Aorta (tissue), 5 donors: ENCODE measurements at places on chromosomes 3 and 15. TPM values are rescaled to one million over a fixed set of nuclear protein-coding genes. Genes with fewer than 3 reads are reported as not detected.

DNA sequence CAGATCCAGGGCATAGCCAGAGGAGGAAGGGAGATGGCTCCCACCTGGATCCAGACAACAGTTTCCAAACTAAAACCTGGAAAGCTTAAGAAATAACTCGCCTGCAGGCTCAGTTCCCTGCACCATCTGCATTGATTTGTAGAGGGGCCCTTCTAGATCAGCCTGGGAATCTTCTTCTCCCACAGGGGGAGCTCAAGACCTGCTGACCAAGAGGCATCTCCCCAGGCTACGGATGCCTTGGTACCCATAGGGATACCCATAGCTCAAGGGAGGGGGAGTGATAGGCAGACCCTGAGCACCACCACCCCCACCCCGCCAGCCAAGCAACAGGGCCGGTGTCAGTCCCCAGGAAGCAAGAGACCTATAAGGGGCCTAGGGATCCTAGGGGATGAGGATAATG is 28.0 kb upstream of the DCLK3 start:
- no peak for DNase-seq
- no peaks in the 10 kb centered on the region for H3K27me3 ChIP-seq
- no peaks in the 10 kb centered on the region for H3K36me3 ChIP-seq
- no peak overlapping the region for H3K4me3 ChIP-seq
- no peaks in the 10 kb centered on the region for H3K4me1 ChIP-seq

GRCh38 chr3:68176600-68176999 is 522.2 kb upstream of the SUCLG2 start:
- H3K36me3 ChIP-seq = no peaks in the 10 kb centered on the region
- no peak overlapping the region for H3K27ac ChIP-seq
- no peak overlapping the region for H3K4me3 ChIP-seq
- no peaks in the 10 kb centered on the region for H3K27me3 ChIP-seq
- DNase-seq = no peak

GRCh38 chr3:38834717-38835116 is 18.7 kb upstream of the SCN10A start:
- H3K4me3 ChIP-seq = no peak overlapping the region
- no peaks in the 10 kb centered on the region for H3K36me3 ChIP-seq
- no peak for DNase-seq
- H3K27ac ChIP-seq = no peak overlapping the region
- no peaks in the 10 kb centered on the region for H3K27me3 ChIP-seq

The COPG1 gene
- total RNA-seq = 149 TPM

The CYFIP1 gene
- 160 TPM for total RNA-seq

GRCh38 chr15:96416934-96417759 is 86.6 kb downstream of the NR2F2 start:
- peaks cover 2% of the 10 kb centered on the region for H3K27me3 ChIP-seq
- no peak for DNase-seq
- no peak overlapping the region for H3K27ac ChIP-seq
- H3K4me1 ChIP-seq = no peaks in the 10 kb centered on the region

- H3K36me3 ChIP-seq = peaks cover 2% of the 10 kb centered on the region
- no peak for DNase-seq
- H3K4me3 ChIP-seq = no peak overlapping the region
- H3K4me1 ChIP-seq = no peaks in the 10 kb centered on the region
Measured at GRCh38 chr15:49328941-49329340, 94.1 kb upstream of the FGF7 start.

- H3K27ac ChIP-seq = no peak overlapping the region
- no peaks in the 10 kb centered on the region for H3K4me1 ChIP-seq
- H3K4me3 ChIP-seq = no peak overlapping the region
- DNase-seq = no peak
- H3K27me3 ChIP-seq = no peaks in the 10 kb centered on the region
Measured at GRCh38 chr15:101185336-101185735, 66.5 kb downstream of the CHSY1 start.

The GOLGA8H gene
- total RNA-seq = 6.5 TPM

DNA sequence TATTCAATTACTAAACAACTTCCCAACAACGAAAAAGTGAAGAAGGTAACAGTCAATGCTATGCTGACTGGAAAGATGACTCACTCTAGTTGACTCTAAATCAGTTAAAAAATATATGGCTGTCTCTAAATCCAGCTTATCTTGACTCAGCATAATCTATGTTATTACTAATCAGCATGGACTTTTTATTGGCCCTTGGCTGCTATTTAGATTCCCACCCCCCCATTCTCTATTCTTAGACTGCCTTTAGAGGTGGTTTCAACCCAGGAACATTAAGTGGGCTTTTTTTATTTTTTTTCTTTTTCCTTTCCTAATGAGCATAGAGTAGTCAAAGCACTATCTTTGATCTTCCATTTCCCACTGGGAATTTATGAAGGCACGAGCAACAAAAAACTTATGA is 1.9 kb downstream of the PCOLCE2 start:
- DNase-seq = no peak
- no peaks in the 10 kb centered on the region for H3K4me1 ChIP-seq
- no peaks in the 10 kb centered on the region for H3K36me3 ChIP-seq
- H3K4me3 ChIP-seq = no peak overlapping the region
- no peak overlapping the region for H3K27ac ChIP-seq

The GXYLT2 gene
- total RNA-seq = 20.4 TPM

- H3K4me3 ChIP-seq = peak overlapping the region; percentile 9
- DNase-seq = peak; percentile 65
- H3K27me3 ChIP-seq = no peaks in the 10 kb centered on the region
Measured at GRCh38 chr15:74365598-74366445, 1.6 kb downstream of the CYP11A1 start.

DNA sequence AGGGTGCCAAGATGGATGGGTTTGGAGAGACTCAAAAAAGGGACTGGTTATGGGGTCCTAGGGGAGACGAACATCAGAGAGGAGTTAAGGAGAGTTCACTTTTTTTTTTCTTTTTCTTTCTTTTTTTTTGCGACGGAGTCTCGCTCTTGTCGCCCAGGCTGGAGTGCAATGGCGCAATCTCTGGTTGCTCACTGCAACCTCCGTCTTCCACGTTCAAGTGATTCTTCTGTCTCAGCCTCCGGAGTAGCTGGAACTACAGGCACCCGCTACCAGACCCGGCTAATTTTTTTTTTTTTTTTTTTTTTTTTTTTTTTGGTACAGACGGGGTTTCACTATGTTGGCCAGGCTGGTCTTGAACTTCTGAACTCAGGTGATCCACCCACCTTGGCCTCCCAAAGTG is 1.2 kb downstream of the SPINT1 start:
- no peak overlapping the region for H3K4me3 ChIP-seq
- no peaks in the 10 kb centered on the region for H3K4me1 ChIP-seq
- DNase-seq = no peak
- no peaks in the 10 kb centered on the region for H3K36me3 ChIP-seq

The CPB1 gene
- total RNA-seq = 5.0 TPM

DNA sequence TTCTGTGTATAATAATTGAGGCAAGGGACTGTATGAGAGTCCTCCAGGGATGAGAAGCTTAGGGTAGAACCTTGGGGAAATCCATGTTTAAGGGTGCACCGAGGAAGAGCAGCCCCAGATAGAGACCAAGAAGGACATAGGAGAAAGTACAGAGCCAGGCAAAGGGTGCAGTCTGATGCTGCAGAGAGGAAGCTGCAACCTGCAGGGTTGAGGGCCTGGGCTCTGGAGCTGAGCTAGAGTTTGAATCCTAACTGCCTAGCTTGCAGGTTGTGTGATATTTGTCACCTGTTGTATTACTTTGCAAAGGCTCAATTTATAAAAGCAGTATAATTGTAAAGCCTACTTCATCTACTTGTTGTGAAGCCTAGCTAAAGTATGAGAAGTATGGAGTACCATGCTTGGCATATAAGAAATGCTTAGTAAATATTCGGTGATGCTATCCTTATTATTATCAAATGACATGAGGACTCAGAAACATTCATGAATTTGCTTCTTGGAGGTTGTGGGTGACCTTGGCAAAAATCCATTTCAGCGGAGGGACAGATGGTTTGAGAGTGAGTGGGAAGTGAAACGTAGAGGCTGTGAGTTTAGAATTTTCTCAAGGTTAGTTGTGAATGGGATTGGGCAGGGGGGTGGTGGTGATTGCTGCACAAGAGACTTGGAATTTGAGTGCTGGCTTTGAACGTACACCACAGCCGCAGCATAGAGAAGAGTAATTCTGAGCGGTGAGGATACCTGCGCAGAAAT is 43.8 kb downstream of the PLCL2 start:
- no peaks in the 10 kb centered on the region for H3K36me3 ChIP-seq
- H3K4me1 ChIP-seq = no peaks in the 10 kb centered on the region
- H3K27me3 ChIP-seq = no peaks in the 10 kb centered on the region
- H3K27ac ChIP-seq = no peak overlapping the region
- no peak overlapping the region for H3K4me3 ChIP-seq

GRCh38 chr15:40323953-40324937 is 753 bp downstream of the INAFM2 start:
- H3K36me3 ChIP-seq = no peaks in the 10 kb centered on the region
- no peaks in the 10 kb centered on the region for H3K27me3 ChIP-seq
- peak; percentile 86 for DNase-seq

The TJP1 gene
- total RNA-seq = 120 TPM

DNA sequence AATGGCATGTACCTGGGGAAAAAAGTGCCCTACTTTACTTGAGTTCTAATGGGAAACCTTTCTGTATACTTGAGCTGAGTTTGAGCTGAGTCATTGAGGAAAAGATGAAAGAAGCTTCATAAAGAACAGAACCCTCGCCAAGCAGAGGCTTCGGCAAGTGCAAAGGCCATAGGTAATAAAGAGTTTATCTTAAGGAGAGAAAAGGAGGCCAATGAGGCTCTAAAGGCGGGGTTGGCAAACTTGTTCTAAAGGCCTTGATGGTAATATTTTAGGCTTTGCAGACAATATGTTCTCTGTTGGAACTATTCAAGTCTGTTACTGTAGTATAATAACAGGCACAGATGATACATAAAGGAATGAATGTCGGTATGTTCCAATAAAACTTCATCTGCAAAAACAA is 17.6 kb upstream of the TRAT1 start:
- H3K36me3 ChIP-seq = no peaks in the 10 kb centered on the region
- H3K4me3 ChIP-seq = no peak overlapping the region
- DNase-seq = no peak
- no peaks in the 10 kb centered on the region for H3K27me3 ChIP-seq
- H3K27ac ChIP-seq = no peak overlapping the region

DNA sequence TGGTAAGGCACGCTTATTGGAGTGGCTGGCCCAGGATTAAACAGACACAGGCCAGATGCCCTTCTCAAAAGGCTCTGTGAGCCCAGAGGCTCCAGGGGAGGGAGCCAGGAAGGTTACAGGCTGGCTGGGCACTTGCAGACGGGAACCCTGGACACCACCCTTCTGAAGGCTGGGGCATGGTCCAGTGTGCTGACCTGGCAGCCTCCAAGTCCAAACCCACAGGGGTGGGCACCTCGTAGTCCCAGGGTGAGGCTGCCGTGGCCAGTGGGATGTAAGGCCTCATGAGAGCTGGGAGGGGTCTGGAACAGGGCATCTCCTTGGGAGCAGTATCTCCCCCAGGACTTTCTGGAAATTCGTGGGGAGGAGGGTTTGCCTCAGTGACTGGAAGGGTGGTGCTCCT is 19.6 kb downstream of the EFCC1 start:
- H3K4me1 ChIP-seq = no peaks in the 10 kb centered on the region
- H3K27me3 ChIP-seq = no peaks in the 10 kb centered on the region
- H3K36me3 ChIP-seq = no peaks in the 10 kb centered on the region
- H3K27ac ChIP-seq = no peak overlapping the region
- H3K4me3 ChIP-seq = no peak overlapping the region

DNA sequence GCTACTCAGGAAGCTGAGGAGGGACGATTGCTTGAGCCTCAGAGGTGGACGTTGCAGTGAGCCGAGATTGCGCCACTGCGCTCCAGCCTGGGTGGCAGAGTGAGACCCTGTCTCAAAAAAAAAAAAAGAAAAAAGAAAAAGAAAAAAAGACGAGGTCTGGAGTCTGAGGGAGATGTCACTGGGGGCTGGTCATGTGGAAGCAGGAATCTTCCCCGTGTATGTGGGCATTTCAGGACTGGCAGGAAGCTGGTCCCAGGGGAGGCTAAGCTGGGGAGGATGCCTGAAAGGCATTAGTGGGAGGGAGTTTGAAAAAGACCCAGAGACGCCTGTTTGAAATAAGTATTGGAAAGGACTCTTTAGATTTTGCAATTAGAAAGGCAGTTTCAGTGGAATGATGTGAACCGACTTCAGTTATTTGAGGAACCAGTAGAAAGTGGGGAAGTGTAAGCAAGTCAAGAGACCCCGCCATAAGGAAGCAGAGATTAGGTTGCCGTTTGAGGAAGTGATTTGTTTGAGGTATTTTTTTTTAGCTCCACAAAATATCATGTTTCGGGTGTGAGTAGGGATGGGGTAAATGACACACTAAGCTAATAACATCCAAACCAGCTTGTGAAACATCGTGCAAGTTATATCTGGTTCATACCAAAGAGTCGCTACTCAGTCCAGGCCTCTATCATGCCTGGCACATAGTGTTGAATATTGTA is 55.5 kb downstream of the ST6GAL1 start:
- H3K27ac ChIP-seq = no peak overlapping the region
- H3K4me3 ChIP-seq = no peak overlapping the region
- H3K36me3 ChIP-seq = no peaks in the 10 kb centered on the region

The ERC2 gene
- total RNA-seq = 0.27 TPM

The CHRNA5 gene
- 1.6 TPM for total RNA-seq

The LRRC49 gene
- 15.2 TPM for total RNA-seq

- no peak for DNase-seq
- no peak overlapping the region for H3K27ac ChIP-seq
- H3K36me3 ChIP-seq = no peaks in the 10 kb centered on the region
- no peaks in the 10 kb centered on the region for H3K4me1 ChIP-seq
- no peaks in the 10 kb centered on the region for H3K27me3 ChIP-seq
Measured at GRCh38 chr15:60843482-60843881, 364.5 kb upstream of the ICE2 start.

GRCh38 chr3:192409201-192409837 is 318.0 kb downstream of the FGF12 start:
- no peaks in the 10 kb centered on the region for H3K36me3 ChIP-seq
- no peaks in the 10 kb centered on the region for H3K4me1 ChIP-seq
- no peak overlapping the region for H3K4me3 ChIP-seq
- peak; percentile 48 for DNase-seq
- no peak overlapping the region for H3K27ac ChIP-seq
- peaks cover 2% of the 10 kb centered on the region for H3K27me3 ChIP-seq

GRCh38 chr15:62953496-62954045 is 89.0 kb upstream of the TPM1 start:
- no peaks in the 10 kb centered on the region for H3K36me3 ChIP-seq
- no peak overlapping the region for H3K27ac ChIP-seq
- H3K4me1 ChIP-seq = no peaks in the 10 kb centered on the region
- no peak for DNase-seq
- no peaks in the 10 kb centered on the region for H3K27me3 ChIP-seq

- H3K36me3 ChIP-seq = no peaks in the 10 kb centered on the region
- no peaks in the 10 kb centered on the region for H3K4me1 ChIP-seq
- H3K4me3 ChIP-seq = no peak overlapping the region
- no peak for DNase-seq
- no peak overlapping the region for H3K27ac ChIP-seq
- no peaks in the 10 kb centered on the region for H3K27me3 ChIP-seq
Measured at GRCh38 chr15:68252925-68253534, 23.5 kb upstream of the CLN6 start.

The GOLGA6D gene
- total RNA-seq = not detected

DNA sequence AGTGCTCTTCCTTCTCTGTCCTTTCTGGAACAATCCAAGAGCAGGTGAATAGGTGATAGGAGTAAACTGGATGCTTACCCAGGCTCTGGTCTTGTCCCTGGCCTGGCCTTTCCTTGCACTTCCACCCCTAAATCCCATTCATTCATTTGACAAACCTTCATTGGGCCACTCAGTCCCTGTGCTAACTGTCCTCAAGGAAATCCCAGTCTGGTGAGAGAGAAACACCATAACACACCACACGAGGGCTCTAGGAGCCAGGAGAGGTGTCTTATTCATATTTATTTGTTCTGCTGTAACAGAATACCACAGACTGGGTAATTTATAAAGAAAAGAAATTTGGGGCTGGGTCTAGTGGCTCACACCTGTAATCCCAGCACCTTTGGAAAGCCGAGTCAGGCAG is 22.8 kb downstream of the EFCC1 start:
- DNase-seq = no peak
- H3K4me3 ChIP-seq = no peak overlapping the region
- no peaks in the 10 kb centered on the region for H3K27me3 ChIP-seq
- no peak overlapping the region for H3K27ac ChIP-seq

The UROC1 gene
- total RNA-seq = not detected
